ENCODE measurements at places on chromosomes 12 and 14. TPM values are rescaled to one million over a fixed set of nuclear protein-coding genes. Genes with fewer than 3 reads are reported as not detected.
A peak's percentile ranks its signal among the peaks of the same experiment; 100 is the strongest.

SIX6 gene
- not detected for total RNA-seq

OTX2 gene
- not detected for total RNA-seq

- H3K4me3 ChIP-seq, result peak overlapping the region; percentile 84
- H3K4me1 ChIP-seq, result peaks cover 15% of the 10 kb centered on the region
- H3K27ac ChIP-seq, result peak overlapping the region; percentile 94
- H3K36me3 ChIP-seq, result no peaks in the 10 kb centered on the region
Observed at GRCh38 chr14:101947577-101947903, 16.8 kb upstream of the DYNC1H1 start.

DNA sequence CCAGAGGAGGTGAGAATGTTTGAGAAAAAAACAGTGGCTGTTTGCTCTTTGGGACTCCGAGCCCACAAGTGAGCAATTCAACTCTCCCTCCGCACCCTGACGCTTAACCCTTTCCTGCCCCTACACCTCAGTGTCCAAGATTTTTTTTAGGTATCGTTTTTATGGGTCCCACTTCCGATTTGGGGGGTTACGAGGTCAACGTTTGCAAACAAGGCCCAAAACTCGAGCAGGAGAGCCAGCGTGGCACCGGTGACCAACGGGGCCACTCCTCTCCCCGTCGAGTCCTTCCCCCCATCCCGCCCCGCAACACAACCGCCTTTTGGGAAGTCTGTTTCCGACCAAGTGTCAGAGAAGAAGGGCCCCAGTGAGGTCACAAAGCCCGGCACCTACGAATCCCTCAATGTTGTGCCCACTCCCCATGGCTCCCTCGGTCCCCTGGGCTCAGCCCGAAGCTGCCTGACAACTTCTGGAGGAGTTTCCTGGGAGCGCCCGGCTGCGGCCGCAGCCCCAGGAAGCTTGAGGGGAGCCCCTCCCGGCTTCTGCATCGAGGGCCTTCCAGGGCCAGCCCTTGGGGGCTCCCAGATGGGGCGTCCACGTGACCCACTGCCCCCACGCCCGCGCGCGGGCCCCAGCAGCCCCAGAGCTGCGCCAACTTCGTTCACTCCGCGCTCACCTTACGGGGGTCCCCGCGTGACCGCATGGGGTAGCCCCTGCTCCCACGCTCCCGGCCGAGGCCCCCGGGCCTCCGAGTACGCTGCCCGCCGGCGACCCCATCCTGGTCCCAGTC is 1.2 kb downstream of the CDK2AP1 start:
- H3K4me1 ChIP-seq, result peaks cover 18% of the 10 kb centered on the region
- H3K36me3 ChIP-seq, result no peaks in the 10 kb centered on the region
- H3K27ac ChIP-seq, result peak overlapping the region; percentile 67
- no peaks in the 10 kb centered on the region for H3K27me3 ChIP-seq
- H3K4me3 ChIP-seq, result peak overlapping the region; percentile 78
- DNase-seq, result peak; percentile 49

C12orf50 gene
- total RNA-seq, result not detected

CLEC4A gene
- total RNA-seq, result 0.79 TPM

SIVA1 gene
- 127 TPM for total RNA-seq

- H3K36me3 ChIP-seq, result no peaks in the 10 kb centered on the region
- no peak for DNase-seq
- H3K4me1 ChIP-seq, result no peaks in the 10 kb centered on the region
Observed at GRCh38 chr12:69932154-69932553, 107.1 kb downstream of the MYRFL start.

TSPAN19 gene
- total RNA-seq, result not detected

TSHR gene
- total RNA-seq, result not detected

DNA sequence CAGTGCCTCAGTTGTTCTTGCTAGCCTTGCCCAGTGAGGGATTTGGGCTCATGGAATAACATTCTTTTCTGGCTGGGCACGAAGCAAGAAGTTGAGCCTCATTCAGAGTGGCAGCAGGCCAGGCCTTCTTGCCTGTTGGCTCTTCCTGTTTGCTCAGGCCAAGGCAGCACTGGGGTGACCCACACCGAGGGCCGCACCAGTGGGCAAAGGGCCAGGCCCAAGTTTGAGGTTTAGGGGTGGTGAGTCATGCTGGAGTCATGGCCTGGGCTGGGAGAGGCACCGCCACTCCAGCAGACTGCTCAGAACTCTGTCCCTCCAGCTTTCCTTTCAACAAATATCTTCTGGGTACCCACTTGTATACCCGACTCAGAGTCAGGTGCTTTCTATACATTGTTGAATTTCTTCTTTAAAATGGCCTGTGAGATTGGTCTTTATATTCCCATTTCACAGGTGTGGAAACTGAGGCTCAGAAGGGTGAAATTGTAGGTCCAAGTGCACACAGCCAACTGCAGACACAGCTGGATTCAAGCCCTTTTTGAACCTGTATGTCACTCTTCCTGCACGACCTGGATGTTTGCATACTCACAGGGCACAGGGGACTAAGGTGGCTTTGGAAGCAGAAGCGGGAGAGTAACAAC is 279.4 kb downstream of the FOXN3 start:
- H3K36me3 ChIP-seq, result peaks cover 6% of the 10 kb centered on the region
- no peaks in the 10 kb centered on the region for H3K4me1 ChIP-seq
- peaks cover 11% of the 10 kb centered on the region for H3K27me3 ChIP-seq

HOXC5 gene
- total RNA-seq, result not detected

LUM gene
- not detected for total RNA-seq

Data from activated CD8-positive, alpha-beta memory T cell treated with anti-CD3 and anti-CD28 coated beads, Interleukin-2, amount 10 ng/mL, durations not matched to agents 7 days and 5 days (primary cell).